ENCODE measurements at places on chromosomes 2 and 18.

- no peak for DNase-seq
These were observed 287.1 kb upstream of the ID2 start for GRCh38 chr2:8394569-8395359.

DNA sequence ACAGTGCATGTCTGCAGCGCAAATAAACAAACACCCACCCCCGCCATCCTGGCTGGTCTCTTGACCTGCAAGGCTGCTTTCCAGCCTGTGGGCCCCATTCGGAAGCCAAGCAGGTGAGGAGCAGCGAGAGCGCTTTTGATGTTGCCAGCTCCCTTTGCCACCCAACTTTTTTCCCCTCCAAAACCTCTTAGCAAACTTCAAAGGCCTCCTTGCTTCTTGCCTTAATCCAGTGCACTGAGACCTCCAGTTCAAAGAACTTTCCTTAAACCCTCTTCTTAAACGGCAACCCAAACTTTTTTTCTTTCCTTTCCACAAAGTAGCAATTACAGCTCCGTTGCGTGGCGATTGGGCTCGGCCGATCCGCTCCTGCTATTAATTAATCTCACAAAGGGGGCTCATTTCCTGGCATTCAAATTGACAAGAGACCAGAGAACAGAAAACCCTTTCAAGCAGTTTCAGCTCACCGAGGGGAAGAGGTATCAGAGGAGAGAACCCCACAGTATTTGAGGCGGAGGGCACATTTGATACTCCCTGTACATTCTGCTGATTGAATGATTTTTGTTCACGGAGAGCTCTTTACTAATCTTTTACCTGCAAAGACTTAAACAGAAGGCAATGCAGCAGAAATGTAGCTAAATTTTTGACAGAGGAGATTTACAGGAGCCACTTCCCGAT, 531.4 kb downstream of the TMEM182 start:
- DNase-seq = no peak

DNA sequence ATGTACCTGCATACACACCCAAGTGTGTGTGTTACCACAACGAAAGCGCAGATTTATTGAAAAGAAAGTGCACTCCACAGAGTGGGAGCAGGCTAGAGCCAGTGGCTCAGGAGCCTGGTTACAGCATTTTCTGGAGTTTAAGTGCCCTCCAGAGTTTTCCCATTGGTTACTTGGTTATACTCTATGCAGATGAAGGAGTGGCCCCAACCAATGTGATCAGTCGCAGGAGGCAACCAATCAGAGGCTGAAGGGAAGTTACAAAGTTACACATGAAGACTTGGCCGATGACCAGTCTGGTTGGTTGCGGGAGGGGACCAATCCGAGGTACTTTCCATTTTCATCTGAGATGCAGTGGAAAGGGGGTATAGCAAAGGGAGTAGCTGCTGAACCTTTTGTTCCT, 13.5 kb upstream of the PRLH start:
- DNase-seq = no peak

DNA sequence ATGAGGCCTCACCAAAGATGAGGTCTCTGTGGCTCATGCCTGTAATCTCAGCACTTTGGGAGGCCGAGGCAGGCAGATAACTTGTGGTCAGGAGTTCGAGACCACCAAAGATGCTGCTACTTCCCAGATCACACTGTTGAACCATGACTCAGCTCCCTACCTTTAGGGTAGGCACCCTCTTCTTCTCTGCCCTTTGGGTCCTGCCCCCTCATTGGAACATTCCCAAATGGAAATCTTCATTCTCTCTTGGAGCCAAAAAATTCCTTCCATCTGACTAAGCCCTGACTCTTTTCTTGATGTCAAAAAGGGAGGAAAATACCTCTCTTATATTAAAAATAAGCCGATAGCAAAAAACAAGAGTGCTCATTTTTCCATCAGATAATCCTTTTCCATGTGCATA, 183.5 kb downstream of the PAX3 start:
- DNase-seq = no peak

DNA sequence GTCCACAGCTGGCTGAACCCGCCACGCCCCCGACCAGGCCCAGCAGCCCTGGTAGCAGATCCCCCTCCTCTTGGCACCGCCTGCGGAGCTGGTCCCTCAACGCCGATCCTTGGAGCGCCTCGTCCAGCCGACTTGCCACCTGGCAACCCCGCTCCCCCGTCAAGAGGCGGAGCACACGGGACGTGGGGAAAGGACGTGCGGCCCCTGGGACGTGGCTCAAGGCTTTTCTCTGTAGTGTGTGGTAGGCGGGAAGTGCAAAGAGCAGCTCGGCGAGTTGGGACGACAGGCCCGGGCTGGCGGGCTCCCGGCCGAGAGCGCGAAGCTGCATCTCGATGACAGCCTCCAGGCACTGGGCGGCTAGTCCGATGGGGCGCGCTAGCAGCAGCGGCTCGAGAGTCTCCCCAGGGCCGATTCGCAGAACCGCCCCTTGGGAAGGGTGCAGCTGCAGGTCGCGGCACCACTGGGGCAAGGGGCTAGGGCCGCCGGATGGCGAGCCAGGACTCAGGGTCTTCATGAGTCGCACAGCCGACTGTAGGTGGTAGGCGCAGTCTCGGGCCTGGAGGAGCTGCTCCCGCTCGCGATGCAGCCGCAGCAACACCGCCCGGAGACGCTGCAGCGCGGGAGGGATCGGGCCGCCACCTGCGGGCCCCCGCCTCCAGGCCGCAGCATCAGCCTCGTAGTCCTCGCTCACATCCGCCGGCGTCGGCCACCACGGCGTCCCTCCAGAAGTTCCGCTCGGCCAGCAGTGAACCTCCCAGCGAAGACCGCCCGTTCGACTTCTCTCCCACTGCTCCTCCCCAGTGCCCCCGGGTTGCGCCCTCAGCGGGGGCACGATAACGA, 617 bp downstream of the CCDC142 start:
- no peak for DNase-seq

DNA sequence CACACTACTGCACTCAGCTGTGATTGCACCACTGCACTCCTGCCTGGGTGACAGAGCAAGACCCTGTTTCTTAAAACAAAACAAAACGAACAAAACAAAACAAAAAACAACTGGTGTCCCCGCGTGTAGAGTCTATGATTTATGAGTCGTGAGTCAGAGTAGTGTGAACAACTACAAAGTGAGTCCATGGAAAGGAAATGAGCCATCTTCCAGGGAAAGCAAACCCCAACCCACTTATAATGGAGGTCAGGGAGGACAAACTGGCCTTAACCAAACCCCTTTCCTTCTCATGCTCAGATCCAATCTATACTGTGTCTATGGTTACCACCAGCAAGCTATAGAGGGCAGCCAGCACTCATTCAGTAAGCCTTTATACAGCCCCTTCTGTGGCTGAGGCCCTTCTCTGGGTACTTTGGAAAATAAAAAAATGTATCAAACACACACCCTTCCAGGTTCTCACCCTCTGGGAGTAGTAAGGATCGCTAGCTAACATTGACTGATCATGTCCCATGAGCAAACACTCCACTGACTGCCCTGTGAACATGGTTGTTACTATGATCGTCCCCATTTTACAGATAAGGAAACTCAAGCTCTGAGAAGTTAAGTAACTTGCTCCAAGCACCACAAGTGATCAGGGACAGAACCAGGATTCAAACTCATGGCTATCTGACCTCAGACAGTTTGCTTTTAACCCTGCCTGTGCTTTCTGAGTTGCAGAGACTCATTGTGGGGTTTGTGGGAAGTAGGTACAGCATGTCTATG, 24.7 kb upstream of the COLEC12 start:
- DNase-seq = no peak

DNA sequence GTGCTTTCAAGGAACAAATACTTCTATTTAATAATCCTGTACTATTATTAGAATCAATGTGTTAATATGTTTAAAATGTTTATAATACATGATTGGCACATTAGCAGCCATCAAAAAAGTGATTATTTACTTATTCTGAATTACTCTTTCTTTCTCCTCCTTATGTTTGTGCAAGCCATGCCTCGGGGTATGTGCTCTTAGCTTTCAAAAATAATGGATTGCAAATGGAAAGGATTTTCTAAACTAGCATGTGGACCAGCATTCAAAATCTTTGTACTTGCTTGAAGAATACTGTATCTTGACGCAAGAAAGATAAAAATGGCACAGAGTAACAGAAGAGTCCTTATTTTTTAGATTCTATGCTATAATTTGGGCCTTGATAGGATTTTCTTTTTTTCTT, 156.5 kb downstream of the CDH7 start:
- no peak for DNase-seq

DNA sequence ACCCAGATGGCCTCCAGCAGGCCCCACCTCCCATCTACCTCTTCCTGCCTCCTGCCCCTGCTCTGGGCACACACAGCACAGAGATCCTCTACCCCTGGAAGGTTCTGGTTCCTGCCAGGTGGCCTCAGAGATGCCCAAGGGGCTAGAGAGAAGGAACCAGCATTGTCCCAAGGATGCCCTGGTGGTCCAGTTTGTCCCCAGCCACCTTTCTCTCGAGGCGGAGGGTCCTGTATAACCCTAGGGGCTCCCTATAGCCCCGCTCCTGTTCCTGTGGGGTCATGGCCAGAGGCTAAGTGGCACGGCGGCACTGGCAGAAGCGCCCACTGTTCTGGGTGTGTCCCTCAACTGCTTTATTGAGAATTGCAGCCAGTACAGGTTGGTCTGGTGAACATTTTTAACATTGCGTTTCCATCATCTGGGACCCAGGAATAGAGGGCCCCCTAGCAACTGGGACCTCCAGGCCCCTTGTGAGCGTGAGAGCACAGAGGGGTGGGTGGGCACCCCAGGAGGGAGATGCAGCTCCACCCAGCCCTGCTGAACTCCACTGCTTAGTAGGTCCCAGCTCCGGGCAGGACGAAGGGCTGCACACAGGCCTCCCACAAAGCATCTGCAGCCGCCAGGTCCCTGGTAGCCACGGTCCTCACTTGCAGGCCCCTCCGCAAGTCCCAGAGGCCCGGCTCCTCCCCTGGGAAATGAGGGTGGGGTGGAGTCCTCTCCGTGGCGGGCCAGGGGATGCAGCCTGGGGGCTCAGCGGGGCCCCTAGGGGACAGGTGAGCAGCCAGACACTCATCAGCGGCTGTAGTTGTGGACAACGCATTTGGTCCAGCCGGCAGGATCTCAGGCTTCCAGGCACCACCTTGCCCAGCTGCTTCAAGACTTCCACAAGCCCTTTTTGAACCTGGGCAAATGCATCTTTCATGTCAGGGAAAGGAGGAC, 33.1 kb downstream of the GPC1 start:
- no peak for DNase-seq

DNA sequence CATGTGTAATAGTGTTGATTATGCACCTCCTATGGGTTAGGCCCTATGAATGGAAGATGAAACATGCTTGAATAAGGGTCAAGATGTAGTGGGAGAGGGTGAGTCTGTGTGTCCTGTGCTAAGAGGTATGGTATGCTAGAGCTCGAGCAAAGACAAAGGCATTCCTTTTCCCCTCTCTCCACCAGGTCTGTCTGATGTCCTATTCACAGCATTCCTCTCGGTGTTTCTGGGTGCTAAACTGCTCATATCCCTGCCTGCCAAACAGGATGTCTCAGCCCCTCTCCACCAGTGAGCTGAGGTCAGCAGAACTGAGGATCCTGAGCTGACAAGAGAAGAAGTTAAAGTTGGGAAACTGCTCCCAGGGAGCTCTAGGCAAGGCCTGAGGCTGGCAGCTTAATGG, 344.9 kb downstream of the TSN start:
- DNase-seq = no peak

- no peak for DNase-seq
These were observed 1011.8 kb upstream of the CDH2 start for GRCh38 chr18:29188760-29189159.

GRCh38 chr2:218329027-218329825, 27.4 kb upstream of the CATIP start:
- DNase-seq = no peak

DNA sequence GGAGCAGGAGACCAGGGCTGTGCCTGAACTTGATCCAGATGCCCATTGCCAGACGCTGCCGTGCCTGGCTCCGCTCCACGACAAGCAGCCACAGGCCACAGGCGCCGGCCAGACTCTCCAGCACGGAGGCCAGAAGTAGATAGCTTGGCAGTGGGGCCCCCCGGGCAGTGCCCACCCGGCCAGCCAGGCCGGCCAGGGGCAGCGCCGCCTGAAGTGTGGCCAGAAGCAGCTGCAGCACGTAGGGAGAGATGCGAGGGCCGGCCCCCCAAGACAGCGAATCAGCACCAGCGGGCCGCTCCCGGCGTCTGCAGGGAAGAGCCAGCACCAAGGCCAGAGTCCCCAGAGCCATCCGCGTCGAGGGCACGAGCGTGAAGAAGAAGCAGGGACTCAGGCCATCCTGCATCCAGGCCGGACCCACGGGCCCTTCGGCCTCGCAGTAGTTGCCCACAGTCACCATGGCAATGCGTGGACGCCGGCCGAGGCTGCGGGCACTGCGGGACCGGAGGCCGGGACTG, 484 bp downstream of the ABCB6 start:
- no peak for DNase-seq

- no peak for DNase-seq
These were observed 130.4 kb downstream of the IRS1 start for GRCh38 chr2:226669249-226669648.
